Kasumi-1 (cell line): ENCODE measurements at places on chromosomes 16 and 17.

- DNase-seq, result no peak
Observed at GRCh38 chr17:28317966-28318758, 838 bp upstream of the TMEM97 start.

- DNase-seq, result no peak
Observed at GRCh38 chr17:80045703-80046102, 9.3 kb downstream of the CCDC40 start.

- DNase-seq, result no peak
Observed at GRCh38 chr16:80654094-80654862, 113.5 kb downstream of the DYNLRB2 start.

- no peak for DNase-seq
Observed at GRCh38 chr16:84044118-84044488, 1.5 kb upstream of the SLC38A8 start.

GRCh38 chr17:50420419-50421112 lies 5.5 kb upstream of the ACSF2 start:
- no peak for DNase-seq

DNA sequence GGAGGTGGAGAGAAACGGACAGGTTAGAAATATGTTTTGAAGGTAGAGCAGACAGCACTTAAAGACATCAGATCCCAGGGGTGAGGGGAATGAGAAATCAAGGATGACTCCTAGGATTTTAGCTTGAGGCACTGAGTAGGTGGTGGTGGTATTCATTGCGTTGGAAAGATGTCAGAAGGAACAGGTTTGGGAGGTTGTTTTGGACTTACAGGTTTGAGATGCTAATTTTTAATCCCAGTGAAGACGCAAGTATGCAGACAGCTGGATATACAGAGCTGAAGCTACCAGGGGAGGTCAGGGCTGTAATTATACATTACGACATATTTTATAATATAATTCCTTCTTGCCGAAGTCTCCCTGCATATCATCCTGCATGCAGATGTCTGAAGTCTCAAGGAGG lies 433.3 kb downstream of the XYLT1 start:
- no peak for DNase-seq

DNA sequence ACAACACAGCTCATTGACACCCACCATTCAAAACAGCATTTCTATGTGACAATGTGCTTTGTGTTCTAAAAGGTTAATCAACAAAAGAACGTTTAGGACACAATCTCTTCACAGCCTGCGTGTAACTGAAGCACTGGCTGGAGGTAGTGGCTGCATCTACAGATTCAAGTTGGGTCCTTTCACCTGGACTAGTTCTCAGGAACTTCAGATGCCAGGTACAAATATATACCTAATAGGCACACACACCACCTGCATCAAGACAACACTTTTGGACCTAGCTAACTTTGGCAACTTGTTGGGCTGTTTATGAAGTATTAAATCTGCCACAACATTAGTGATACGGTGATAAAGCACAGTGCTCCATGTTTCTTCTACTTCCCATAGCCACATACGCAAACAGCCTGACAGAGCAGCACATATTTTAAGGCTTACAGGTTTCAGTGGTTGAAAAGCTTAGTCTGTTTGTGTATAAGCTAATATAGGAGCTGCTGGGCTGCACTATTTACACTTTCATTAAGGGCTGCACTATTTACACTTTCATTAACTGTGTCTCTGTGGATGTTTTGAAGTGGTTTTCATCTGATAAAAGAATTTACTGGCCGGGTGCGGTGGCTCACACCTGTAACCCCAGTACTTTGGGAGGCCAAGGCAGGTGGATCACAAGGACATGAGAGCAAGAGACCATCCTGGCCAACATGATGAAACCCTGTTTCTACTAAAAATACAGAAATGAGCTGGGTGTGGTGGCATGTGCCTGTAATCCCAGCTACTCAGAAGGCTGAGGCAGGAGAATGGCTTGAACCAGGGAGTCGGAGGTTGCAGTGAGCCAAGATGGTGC lies 132.6 kb downstream of the PARN start:
- no peak for DNase-seq

GRCh38 chr17:7293816-7294613 lies 424 bp downstream of the YBX2 start:
- no peak for DNase-seq

DNA sequence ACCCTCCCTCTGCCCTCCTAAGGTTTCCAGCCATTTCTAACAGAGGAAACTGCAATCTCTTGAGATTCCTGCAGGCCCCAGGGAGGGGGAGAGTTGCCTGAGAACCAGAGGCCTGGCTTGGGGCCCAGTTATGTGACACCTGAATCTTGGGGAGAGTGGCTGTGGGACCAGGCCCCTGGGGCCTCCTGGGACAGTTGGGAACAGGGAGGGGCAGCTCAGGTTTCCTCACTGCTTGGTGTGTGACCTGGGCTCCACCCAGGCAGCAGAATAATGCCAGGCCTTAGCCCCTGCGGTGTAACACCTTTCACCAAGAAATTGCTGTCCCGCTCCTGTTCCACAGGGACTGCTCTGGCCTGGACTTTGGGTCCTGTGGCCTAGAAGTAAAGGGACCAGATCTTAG lies 44.3 kb upstream of the CRHR1 start:
- no peak for DNase-seq

GRCh38 chr16:17018585-17018939 lies 452.2 kb downstream of the XYLT1 start:
- DNase-seq, result no peak

GRCh38 chr17:74935048-74935447 lies 650 bp upstream of the OTOP3 start:
- no peak for DNase-seq

GRCh38 chr17:69062860-69063581 lies 2.3 kb upstream of the ABCA9 start:
- no peak for DNase-seq

GRCh38 chr16:78209951-78210661 lies 110.7 kb downstream of the WWOX start:
- no peak for DNase-seq
